RWPE1 (cell line): ENCODE measurements at places on chromosomes 11 and 22.

- peak; percentile 26 for DNase-seq
Measured at GRCh38 chr11:130908770-130909625, 7.3 kb downstream of the SNX19 start.

GRCh38 chr11:58609723-58610122 is 12.7 kb upstream of the CNTF start:
- no peak for DNase-seq

DNA sequence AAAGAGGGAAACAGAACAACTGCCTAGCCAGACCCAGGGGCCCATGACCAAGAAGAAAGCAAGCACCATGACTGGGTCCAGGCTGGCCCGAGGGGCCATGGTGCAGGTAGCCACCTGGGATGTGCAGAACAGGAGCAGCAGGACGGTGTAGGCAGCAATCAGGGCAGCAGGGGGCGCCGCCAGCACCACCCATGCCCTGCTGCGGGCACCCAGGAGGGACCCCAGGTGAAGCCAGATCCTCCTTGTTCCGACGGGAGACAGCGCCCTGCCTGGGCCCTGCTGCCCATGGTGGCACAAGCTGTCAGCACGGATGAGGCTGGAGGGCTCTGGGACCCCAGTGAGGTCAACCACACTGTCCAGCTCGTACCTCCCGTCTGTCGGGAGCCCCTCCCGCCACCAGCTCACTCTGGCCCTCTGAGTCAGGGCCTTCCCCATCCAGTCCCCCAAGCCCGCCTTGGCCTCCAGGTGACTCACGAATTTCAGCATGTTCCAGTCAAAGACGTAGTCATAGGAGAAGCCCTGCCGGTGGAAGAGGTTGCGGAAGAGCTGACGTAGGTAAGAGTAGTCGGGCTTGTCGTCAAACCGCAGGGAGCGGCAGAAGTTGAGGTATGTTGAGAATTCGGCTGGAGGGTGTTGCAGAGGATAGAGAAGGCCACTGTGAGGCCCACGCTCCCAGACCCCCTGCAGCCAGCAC is 18.8 kb downstream of the CSNK1E start:
- DNase-seq, result peak; percentile 94

DNA sequence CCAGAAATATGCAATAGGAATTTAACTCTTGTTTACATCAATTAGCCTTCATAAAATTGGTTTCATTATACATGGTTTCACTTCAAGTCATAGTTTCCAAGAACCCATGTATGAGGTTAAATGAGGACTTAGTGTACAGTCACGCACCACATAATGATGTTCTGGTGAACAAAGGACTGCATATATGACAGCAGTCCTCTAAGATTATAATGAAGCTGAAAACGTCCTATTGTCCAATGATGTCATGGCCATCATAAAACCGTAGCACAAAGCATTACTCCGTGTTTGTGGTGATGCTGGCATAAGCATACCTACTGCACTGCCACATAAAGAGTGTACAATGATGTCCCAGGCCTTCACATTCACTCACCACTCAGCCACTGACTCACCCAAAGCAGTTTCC is 31.1 kb downstream of the SMCO4 start:
- no peak for DNase-seq

- no peak for DNase-seq
Measured at GRCh38 chr22:20567993-20568417, 60.6 kb downstream of the MED15 start.

- no peak for DNase-seq
Measured at GRCh38 chr11:120078397-120078796, 59.5 kb downstream of the TRIM29 start.

DNA sequence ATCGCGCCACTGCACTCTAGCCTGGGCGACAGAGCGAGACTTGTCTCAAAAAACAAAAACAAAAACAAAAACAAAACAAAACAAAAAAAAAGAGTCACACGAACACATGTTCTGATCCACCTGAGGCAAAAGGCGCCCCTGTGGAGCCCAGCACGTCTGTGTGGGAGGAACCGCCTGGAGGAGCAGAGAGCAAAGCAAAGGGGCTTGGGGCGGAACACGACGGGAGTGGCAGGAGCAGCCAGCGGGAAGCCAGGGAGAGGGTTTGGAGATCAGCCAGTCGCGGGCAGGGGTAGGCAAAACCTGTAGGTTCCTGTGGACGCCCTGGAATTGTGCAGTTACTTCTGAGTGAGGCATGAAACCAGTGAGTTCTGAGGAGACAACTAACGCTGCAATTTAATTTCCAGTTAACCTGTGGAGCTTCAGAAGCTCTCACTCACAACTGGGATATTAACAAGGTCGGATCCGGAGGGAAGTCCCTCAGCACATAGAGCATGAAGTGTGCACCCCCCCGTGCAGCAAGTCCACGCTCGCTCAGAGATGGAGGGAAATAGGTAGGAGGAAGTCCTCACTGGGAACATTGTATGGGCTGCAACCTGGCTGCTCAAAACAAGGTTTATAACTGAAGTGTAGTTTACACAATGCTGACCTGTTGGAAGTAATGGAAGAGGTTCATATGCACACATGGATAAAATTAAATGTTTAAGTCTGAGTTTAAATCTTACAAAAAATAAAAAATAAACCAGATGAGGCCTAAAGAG is 13.2 kb upstream of the USP18 start:
- no peak for DNase-seq

- no peak for DNase-seq
Measured at GRCh38 chr11:59833602-59834001, 11.7 kb downstream of the CBLIF start.

DNA sequence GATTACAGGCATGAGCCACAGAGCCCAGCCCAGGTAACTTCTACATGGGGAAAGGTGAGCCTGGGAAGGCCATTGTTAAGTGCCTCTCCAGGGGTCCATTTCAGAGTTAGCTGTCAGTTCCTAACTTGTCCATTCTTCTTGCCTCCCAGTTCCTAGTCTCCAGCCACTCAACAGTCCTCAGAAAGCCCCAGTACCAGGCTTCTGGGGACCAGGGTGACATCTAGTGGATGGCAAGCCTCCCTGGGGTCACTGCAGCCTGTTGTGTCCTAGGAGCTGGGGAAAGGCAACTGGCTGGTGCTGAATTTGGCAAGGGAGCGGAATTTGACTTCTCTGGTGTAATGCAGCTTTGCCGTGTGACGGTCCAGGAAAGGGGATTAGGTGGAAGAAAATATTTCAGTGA is 2.1 kb downstream of the LGALS12 start:
- no peak for DNase-seq

- DNase-seq, result no peak
Measured at GRCh38 chr22:18154821-18155390, 4.9 kb downstream of the USP18 start.

- DNase-seq, result no peak
Measured at GRCh38 chr11:57237204-57237681, at the start of gene APLNR. Gene APLNR (minus strand): TSS chr11:57237250. CDS start chr11:57237004, 246 bp downstream.

- DNase-seq, result no peak
Measured at GRCh38 chr11:3129591-3130268, 35.4 kb downstream of the OSBPL5 start.
